ENCODE measurements at places on chromosomes 3 and 15.

GRCh38 chr3:116815831-116816588, 106.4 kb downstream of the TUSC7 start:
- no peak for DNase-seq

DNA sequence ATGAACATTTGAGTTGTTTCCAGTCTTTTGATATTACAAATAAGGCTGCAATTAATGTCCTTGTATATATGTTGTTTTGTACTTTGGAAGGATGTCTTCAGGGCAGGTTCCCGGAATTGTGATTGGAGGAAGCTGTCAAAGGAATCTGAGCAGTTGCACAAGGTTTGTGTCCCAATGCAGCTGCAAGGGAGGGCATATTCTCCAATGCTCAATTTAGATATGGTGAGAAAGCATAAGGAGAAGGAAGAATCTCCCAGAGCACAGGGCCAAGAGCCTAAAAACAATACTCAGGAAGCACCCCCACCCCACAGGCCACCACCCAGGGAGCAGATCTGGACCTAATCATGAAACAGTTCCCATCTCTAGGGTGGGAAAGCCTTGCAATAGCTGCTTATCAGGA, 228.0 kb upstream of the LRRFIP2 start:
- no peak for DNase-seq

DNA sequence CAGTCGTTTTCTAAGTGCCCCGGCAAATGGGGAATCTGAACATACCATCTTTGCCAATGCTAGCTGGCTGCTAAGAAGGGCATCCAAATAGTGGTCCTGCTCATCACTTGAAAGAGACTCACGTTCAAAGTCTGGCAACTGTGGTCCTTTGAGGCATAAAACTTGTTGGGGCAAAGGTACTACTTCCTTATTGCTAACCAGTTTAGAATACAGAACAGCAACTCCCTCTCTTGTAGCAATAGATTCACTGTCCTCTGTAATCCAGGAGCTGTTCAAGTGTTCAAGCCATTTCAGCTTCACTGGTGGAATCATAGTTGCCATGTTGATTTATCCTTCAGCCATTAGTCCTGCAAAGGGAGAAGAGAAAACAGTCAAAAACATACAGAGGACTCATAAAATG, 58.4 kb downstream of the HERC1 start:
- no peak for DNase-seq

DNA sequence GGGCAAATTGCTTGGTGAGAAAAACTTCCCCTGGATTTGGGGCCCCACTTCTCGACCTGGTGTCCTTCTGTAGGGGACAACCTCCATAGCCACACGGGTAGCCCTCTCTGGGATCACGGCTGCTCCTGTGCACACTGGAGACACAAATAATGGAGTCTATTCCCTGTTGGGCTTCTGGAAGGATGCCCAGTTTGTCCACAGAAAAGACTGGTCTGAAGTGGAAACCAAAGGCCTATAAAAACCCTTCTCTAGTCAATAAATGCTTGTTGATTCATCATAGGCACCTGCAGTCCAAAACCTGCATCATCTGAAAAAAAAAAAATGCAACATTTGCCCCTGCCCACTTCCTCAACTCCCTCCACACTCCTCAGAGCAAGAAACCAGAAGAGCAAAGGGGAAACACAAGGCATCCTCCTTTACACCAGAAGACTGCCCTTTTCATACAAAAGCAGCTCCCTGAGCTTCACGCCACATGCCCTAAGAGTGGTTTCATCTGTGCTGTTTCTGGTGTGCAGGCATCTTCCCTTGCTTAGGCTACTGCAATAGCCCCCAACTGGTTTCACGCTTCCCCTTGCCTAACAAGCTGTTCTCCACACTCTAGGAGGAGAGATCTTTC, 36.3 kb downstream of the SRGAP3 start:
- DNase-seq: peak; percentile 83

DNA sequence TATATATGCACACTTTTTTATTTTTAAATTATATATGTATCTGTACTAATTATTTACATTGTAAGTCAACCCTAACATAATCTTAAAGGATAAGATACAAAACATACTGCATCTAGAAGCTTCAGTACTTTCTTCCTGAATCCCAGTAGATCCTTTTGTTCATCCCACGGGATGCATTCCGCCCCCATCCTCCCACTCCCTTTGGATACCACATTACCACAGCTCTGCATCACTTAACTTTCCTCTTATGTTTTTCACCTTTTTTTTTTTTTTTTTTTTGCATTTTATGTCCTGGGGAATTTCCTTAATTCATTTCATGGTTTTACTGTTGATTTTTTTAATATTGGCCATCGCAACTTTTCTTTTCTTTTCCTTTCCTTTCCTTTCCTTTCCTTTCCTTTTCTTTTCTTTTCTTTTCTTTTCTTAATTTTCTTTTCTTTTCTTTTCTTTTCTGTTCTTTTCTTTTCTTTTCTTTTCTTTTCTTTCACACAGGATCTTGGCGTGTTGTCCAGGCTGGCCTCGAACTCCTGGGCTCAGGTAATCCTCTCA, 3.0 kb downstream of the OPA1 start:
- DNase-seq: no peak

- DNase-seq: no peak
These were observed 20.7 kb upstream of the PPP2R3A start for GRCh38 chr3:135944831-135945230.

DNA sequence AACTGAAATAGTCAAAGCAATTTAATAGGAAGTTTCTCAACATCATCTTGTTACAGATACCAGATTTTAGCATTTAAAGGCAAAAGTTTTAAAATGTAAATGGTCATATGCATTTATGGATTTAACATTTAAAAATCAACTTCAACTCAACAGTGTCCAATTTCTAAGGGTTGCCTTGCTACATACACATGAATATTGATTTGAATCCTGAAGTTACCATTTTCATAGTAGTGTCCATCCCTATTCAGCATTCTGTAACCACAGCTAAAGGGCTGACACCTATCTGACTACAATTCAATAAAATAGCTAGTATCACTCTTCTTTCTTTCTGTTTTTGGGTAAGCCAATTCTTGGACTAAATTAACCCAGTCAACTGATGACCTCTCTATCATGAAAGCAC, 164.0 kb upstream of the CFAP20DC start:
- no peak for DNase-seq

DNA sequence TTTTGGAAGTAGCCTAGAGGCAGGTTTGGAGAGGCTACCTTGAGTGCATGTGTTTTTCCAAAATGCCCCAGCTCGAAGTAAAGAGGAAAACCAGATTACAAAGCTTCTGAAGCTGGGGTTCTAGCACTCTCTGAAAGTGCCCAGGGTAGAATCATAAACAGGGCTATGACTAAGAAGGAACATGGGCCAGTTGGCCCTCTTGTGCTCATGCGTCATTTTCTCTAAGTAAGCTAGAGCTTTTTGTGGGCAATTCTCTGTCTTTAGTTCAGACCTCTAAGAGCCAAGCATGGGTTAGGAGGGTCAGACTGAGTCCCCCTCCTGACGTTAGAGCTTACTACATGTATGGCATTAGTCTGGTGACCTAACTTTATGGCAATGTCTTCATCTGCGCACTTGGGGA, 129.5 kb upstream of the UMPS start:
- no peak for DNase-seq

GRCh38 chr15:53746101-53746500, 13.4 kb downstream of the WDR72 start:
- DNase-seq: peak; percentile 32

DNA sequence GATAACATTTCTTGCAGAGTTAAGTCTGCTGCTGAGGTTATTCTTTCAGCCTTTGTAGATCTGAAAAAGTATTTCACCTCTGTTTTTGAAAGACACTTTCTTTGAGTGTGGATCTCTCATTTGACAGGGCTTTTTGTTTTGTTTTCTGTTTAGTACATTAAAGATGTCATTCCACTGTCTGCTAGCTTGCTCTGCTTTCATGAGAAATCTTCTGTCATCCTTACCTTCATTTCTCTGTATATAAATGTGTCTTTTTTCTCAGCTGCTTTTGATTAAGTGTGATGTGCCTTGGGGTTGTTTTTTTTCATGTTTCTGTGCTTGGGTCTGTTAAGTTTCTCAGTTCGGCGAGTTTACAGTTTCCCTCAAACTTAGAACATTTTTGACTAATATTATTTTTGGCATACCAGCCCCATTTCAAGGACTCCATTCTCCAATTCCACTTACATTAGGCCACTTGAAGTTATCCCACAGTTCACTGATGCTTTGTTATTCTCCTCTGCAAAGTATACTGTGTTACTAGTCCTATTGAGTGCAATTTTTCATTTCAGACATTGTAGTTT, 43.9 kb upstream of the CA12 start:
- DNase-seq: no peak

GRCh38 chr3:33372218-33373081, 67.8 kb downstream of the UBP1 start:
- DNase-seq: peak; percentile 21

DNA sequence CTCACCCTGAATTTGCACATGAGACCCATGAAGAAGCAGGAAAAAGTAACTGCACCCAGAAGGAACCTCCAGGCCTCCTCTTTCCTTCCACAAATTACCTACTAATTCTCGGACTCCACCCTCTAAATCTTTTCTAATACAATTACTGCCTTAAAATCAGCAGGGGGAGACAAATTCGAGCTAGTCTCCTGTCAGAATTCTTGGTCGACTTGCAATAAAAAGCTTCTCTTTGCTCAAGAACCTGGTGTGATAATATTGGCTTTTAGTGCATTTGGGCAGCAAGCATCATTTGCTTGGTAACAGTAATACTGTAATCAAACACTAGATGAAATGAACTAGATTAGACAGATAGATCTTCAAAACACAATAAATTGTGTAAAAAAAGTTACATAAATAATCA, 281.9 kb downstream of the RAP2B start:
- no peak for DNase-seq

- peak; percentile 82 for DNase-seq
These were observed 78.4 kb upstream of the RASGRF1 start for GRCh38 chr15:79168922-79169456.

DNA sequence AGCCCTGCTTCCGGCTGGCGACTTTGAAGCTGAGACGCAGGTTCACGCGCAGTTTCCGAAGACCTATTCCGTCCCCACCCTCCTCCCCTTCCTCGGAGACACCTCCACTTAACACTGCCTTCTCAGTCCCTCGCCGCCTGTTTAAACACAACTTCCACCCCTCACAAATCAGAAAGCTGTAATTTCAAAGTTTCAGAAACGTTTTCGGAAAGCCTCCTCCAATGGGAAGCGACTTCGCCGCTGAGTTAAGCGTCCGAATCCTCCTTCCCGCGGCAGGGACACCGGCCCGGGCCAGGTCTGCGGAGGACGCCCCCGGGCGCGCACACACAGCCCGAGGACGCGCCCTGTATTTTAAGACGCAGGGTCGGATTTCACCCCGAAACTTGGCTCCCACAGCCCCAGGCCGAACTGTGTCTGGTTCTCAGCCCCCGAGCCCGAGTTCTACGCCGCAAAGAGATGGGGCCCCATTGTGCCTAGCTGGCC, 559 bp upstream of the LRRN1 start:
- DNase-seq: no peak

GRCh38 chr3:185530856-185531255, 21.5 kb downstream of the LIPH start:
- no peak for DNase-seq

GRCh38 chr3:176106380-176106779, 1090.9 kb downstream of the TBL1XR1 start:
- DNase-seq: no peak

- no peak for DNase-seq
These were observed 75.6 kb upstream of the AGBL1 start for GRCh38 chr15:86004061-86004460.

- no peak for DNase-seq
These were observed 32.9 kb upstream of the FBLN2 start for GRCh38 chr3:13515786-13516759.

DNA sequence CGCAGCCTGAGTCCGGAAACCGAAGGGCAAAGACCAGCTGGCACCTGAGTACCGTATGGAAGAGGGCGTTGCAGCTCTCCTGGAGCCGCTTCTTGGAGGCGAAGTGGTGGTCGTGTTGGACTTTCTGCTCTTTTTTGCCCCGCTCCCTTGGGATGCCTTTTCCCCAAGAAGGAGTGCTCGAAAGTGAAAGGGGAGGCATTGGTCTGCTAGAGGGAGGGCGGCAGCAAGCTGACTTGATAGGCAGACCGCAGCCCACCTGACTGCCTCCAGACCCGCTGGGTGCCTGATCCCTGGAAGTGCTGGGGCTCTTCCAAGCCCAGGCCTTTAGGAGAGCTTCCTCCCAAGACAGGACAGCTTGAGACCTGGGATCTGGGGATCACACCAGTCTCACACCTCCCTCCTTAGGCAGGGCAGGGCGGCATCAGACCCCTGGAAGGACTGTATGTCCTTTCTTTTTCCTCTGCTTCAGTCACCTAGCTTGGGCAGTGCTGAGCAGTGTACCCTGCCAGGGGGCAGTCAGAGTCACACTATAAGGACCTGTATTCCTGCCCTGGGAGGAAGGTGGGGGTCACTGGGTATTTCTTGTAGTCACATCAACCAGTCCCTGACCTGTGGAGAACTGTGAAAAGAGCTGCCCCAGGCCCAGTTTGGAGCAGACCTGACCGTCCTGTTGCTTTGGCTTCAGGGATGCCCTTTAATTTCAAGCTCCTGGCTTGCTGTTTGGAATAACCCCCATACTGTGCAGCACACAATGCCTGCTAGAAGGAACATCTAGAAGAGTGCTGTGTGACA, 2.1 kb downstream of the ACVR2B start:
- DNase-seq: peak; percentile 50

- no peak for DNase-seq
These were observed 1412.9 kb upstream of the ALCAM start for GRCh38 chr3:103953796-103954195.

DNA sequence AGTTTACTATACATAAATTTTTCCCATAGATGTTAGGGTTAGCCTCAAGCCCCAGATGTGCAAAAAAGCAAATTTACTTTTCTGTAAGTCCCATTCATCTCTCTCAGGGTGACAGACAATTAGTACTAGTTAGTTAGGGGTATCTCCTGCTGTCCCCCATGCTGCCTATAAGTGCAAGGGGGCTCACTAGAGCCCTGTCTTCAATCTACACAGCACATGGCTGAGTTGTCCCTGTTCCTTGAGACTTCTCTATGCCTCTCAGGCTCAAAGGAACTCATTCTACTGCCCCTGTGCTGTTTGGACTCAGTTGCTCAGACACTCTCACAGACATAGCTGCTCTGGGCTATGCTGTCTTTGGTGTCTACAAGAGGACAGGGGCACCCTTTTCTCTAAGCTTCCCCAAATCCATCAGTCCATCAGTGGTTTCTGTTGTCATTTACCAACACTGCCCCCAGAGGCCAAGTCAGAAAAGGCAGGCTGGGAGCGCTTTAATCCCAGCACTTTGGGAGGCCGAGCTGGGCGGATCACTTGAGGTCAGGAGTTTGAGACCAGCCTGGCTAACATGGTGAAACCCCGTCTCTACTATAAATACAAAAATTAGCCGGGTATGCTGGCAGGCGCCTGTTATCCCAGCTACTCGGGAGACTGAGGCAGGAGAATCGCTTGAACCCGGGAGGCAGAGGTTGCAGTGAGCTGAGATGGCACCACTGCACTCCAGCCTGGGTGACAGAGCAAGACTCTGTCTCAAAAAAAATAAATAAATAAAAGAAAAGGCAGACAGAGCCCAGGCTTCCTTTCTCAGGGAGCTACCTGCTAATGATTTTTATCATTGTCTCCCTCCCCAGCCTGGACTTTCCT, 31.4 kb upstream of the PRTG start:
- DNase-seq: no peak

- peak; percentile 37 for DNase-seq
These were observed 61.3 kb downstream of the VGLL4 start for GRCh38 chr3:11582191-11582968.
